ENCODE measurements at places on chromosomes 13 and 19.

- no peak for DNase-seq
Observed at GRCh38 chr19:10184636-10185035, 10.1 kb downstream of the DNMT1 start.

DNA sequence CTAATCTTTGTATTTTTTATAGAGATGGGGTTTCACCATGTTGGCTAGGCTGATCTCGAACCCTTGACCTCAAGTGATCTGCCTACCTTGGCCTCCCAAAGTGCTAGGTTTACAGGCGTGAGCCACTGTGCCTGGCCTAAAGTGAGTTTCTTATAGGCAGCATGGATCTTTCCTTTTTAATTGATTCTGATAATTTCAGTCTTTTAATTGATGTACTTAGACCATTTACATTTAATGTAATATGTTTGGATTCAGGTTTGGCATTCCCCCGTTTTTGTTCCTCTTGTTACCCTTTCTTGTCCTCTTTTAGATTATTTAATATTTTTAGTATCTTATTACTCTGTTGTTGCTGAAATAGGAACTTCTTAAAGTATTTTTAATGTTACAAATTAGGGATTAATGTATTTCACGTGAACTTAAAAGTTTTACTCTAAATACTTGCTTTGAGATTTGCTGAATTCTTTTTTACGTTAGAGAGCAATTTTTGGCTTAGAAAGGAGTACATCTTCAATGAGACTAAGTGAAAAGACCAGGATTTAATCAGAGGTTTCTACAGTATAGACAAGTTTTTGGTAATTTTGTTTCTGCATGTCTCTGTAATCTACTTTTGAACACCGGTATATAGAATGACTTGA is 50.3 kb downstream of the URI1 start:
- DNase-seq: no peak

DNA sequence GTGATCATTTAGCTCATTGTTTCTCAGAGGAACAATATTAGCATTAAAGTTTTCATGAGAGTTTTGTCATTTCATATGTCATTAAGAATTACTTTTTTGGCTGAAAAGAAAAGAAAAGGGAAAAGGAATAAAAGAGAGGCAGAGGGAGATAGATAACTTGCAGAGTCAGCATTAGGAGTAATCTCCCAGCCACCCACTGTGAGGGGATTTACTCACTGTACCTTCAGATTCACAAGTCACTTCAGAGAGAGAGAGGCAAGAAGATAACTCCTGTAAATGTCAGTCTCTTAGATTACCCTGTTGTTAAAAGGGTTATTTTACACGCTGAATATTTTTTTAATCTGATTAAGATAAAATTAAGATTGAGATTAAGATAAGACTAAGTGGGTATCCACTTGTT is 125.2 kb downstream of the POU4F1 start:
- DNase-seq: no peak

- no peak for DNase-seq
Observed at GRCh38 chr13:91358387-91358782, 10.9 kb downstream of the MIR17HG start.

- DNase-seq: no peak
Observed at GRCh38 chr19:15502264-15502663, 6.1 kb upstream of the CYP4F22 start.

GRCh38 chr13:75492389-75492788 is 10.4 kb upstream of the TBC1D4 start:
- no peak for DNase-seq

DNA sequence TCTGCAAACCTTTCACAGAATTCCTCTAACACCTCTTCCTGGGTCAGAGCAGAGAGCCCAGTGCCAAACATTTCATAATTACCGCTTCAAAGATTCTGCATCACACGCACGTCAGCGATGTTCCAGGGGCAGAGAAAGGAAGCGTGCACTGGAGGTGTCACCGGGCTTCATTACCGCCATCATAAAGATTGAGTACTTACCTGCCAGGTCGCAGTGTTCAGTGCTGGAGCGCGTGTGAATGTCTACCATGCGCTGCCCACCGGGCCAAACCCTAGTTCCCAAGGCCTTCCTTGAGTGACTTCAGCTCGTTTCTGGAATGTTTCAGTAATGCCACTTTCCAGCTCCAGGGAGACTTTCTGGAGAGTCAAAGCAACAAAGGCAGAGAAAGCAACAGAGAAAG is 104.4 kb downstream of the ZDHHC20 start:
- no peak for DNase-seq

- no peak for DNase-seq
Observed at GRCh38 chr19:31351855-31352195, 2.6 kb upstream of the TSHZ3 start.

DNA sequence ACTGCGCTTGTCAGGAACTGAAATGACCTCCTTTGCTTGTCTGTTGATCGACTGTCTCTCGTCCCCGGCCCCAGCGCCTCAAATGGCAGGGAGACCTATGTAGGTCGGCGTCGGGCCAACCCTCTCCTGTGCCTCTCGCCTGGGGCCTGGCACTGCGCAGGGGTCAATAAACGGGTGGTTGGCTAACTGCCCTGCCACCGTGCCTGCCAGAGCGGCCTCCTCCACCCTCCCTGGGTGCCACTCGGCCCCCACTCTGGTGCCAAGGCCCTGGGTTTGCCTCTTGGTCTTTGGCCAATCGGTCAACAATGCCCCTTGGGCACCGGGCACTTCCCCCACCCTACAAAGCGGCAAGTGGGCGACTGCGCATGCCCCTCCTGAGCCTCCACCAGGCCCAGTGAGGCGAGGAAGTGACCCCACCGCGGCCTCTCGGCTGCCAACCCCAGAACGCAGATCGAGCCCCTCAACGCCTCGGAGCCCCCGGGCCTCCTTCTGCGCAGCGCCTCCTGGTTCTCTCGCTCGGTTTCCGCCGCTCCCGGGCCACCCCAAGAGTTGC is 1.1 kb downstream of the KEAP1 start:
- DNase-seq: peak; percentile 73

GRCh38 chr13:109608059-109608458 is 178.3 kb downstream of the IRS2 start:
- no peak for DNase-seq

Data from GM10248 (cell line).